Stimulated activated CD4-positive, alpha-beta T cell treated with anti-CD3 and anti-CD28 coated beads, Interleukin-1b, Interleukin-23, amount 100 ng/mL, for 24 hours (primary cell): ENCODE measurements at places on chromosomes 12 and 14.
A peak's percentile ranks its signal among the peaks of the same experiment; 100 is the strongest.

DNA sequence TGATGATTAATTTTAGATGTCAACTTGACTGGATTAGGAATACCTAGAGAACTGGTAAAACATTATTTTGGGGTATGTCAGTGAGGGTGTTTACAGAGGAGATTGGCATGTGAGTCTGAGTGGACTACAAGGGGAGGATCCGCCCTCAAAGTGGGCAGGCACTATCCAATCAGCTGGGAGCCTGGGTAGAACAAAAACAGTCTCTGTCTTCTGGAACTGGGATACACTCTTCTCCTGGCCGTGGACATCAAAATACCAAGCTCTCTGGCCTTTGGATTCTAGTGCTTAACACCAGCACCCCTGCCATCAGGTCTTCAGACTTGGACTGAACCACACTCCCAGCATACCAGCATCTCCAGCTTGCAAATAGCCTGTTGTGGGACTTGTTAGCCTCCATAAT is 4.4 kb upstream of the SCAF11 start:
- DNase-seq, result no peak

GRCh38 chr14:67487937-67488893 is at the start of gene TMEM229B:
Gene TMEM229B (minus strand): TSS chr14:67488721. CDS start chr14:67473923, 14,798 bp downstream.
- peak; percentile 62 for DNase-seq

DNA sequence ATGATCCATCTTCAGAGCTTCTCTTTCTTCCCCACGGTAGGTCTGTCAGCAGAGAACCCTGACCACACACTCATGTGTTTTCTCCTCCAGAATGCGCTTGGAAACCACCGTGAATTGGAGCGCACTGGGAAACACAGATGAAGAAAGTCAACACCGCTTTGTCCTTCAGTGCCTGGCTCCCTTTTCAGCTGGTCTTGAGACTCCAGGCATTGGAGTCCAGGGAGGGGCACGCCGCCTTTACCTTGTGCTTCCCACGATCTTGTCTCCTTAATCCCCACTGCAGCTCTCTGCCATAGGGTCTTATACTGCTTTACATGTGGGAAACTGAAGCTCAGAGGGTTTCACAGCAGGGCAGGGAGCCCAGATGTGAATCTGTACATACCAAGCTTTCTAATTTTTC is 1.1 kb downstream of the FAM90A1 start:
- no peak for DNase-seq

- no peak for DNase-seq
Observed at GRCh38 chr12:31227401-31227981, 98.5 kb downstream of the SINHCAF start.

GRCh38 chr12:14988035-14988434 is 15.2 kb downstream of the PDE6H start:
- no peak for DNase-seq

GRCh38 chr12:40614923-40615322 is 77.3 kb upstream of the CNTN1 start:
- no peak for DNase-seq

- DNase-seq, result no peak
Observed at GRCh38 chr12:90741611-90742010, 213.4 kb downstream of the CCER1 start.

DNA sequence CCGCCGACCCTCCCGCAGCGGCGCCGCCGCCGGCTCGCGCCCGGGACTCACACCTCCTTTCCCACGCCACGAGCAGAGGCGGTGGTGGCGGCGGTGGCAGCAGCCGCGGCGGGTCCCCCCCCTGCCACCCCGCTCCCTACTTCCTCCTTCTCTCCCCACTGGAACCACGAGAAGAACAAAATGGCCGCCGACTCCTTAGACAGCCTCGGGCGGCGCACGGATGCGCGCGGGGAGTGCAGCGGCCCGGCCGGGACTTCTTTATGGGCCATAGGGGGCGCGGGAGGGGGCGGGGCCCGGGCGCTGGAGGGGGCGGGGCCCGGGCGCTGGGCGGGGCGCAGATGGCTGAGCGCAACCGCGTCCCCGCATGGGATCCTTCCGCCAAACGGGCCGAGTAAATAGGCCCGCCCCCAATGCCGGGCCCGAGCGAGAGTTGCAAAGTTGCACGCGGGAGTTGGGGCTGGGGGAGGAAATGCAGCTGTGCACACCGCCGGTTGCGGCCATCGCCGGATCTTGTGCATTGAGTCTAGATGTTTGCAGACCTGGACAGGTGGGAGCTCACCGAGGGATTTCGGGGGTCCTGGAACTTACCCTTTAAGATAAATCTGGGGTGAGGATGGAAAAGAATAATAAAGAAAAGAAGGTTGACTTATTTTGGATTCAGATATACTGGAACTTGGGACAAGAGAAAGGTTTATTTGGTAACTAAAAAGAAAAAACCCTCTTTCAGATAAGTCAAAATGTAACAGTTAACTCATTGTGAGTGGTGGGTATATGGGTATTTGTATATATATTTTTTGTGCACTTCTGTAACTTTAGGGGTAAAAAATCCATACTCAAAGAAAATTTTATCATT is at the start of gene PPP1CC:
Gene PPP1CC, minus strand, starts transcription at position 174 of the 853 bp plus-strand sequence. CDS start 184 bp downstream, outside the sequence.
- DNase-seq, result peak; percentile 87

DNA sequence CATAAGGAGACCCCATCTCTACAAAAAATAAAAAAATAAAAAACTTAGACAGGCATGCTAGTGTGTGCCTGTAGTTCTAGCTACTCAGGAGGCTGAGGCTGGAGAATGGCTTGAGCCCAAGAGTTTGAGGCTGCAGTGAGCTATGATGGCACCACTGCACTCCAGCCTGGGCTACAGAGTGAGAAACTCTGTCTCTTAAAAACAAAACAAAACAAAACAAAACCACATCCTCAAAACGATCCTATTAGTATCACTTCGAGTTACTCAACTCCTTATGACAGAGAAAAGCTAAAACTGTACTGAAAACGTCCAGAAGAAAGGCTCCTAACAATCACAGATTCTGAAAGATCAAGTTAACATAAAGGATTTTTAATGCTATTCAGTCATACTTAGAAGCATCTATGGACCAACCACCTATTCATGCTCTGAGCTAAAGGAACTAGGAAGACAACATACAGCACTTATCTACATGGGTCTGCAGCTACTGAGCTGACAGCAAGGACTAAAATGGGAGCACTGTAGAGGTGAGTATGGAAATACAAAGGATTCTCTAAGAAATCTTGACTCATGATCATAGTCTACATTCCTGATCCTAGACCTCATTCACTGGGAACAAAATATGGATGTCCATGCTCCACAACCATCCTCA is 75.3 kb upstream of the DUSP6 start:
- no peak for DNase-seq

DNA sequence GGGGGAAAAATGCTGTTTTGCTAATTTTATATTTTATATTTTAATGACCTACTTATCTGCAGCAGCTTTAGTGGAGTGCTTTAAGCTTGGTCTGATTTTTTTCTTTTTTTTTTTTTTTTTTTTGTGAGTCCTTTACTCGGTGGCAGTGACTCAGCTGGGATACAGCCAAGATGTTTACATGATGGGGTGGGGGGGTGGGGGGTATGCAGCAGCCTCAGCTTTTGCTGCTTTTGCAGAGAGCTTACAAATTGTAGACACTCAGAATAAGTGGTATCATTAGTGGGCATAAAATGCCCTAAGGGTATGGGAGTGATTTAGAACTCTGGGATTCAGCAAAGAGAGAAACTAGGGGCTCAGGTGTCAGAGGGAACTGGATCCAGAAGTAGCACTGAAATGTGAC is 38.2 kb upstream of the ARHGAP5 start:
- DNase-seq, result no peak

- no peak for DNase-seq
Observed at GRCh38 chr12:42946871-42947381, 357.4 kb upstream of the PRICKLE1 start.

GRCh38 chr12:65025136-65025535 is 96.0 kb downstream of the WIF1 start:
- no peak for DNase-seq

GRCh38 chr12:19901841-19902240 is 462.5 kb downstream of the AEBP2 start:
- DNase-seq, result no peak

DNA sequence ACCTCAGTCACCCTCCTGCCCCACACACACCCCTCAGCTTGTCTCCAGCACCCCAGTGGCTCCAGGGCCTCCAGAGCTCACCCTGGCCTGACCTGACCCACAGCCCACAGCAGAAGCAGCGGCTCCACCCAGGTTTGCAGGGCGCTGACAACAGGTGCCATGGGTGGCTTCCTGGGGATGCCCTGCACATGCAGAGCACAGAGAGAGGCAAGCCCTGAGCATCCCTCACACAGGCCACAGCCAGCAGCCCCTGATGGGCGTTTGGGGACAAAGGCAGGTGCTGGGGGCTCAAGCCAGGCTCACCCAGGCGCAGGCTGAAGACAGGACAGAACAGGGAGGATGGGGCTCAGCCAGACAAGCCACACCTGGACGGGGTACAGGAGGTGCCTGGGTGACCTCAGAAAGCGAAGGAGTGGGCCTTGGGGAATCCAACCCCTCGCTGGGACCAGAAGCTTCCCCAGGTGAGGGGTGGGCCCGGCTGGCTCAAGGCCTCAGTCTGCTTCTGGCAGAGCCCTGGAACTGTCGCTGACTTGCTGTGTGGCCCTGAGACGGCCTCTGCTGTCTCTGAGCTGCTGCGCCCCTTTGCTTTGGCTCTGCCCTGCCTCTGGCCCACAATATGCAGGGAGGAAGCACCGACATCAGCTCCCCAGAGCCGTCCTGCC is 10.6 kb downstream of the ARL6IP4 start:
- DNase-seq, result no peak

GRCh38 chr12:65955452-65955851 is 131.2 kb downstream of the HMGA2 start:
- DNase-seq, result no peak
